ENCODE measurements at places on chromosomes 1 and 21.

- DNase-seq, result no peak
These were observed 14.3 kb downstream of the OR2B11 start for GRCh38 chr1:247443641-247444040.

GRCh38 chr1:34858901-34859445 lies 576 bp downstream of the SMIM12 start:
- no peak for DNase-seq

- peak; percentile 84 for DNase-seq
These were observed 55.2 kb downstream of the NGF start for GRCh38 chr1:115282807-115283208.

DNA sequence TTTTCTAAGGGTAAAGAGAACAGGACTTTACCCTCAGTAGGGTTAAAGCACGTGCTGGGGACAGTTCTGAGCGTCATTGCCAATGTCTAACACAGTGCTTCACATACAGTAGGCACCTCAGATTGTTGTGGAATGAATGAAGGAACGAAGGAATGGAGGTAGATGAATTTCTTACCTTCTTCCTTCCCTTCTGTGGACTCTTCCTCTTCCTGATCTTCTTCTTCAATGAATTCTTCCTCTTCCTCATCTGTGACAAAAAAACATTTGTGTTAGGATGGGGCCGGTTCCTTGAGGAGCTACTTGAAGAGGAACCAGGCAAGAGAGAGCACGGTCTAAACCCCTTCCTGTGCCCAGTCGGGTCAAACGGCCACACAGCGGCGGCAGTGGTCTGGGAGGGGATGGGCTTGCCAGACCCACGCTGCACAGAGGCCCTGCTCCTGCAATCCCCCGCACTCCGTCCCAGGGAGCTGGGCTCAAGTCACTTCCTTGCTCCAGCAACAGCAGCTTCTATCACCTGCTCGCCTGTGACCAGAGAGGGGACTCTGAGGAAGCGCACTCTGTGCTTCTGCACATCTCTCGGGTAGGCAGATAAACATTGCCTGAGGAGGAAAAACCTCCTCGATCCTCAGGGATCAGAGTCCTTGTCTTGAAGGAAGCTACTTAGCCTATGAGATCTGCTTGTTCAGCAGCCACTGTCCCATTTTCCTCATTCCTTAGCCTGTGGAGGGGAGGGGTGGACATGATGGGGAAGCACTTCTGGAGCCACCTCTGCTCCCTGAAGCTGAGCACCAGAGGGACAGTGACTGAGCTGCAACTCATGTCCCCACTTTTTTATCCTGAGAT lies 8.0 kb upstream of the SLC30A2 start:
- peak; percentile 73 for DNase-seq

- DNase-seq, result no peak
These were observed 5.7 kb upstream of the LGR6 start for GRCh38 chr1:202187697-202188407.

- DNase-seq, result no peak
These were observed 55.9 kb upstream of the ATP5PO start for GRCh38 chr21:33971492-33972013.

- DNase-seq, result no peak
These were observed 7.5 kb downstream of the FHAD1 start for GRCh38 chr1:15254559-15254958.

DNA sequence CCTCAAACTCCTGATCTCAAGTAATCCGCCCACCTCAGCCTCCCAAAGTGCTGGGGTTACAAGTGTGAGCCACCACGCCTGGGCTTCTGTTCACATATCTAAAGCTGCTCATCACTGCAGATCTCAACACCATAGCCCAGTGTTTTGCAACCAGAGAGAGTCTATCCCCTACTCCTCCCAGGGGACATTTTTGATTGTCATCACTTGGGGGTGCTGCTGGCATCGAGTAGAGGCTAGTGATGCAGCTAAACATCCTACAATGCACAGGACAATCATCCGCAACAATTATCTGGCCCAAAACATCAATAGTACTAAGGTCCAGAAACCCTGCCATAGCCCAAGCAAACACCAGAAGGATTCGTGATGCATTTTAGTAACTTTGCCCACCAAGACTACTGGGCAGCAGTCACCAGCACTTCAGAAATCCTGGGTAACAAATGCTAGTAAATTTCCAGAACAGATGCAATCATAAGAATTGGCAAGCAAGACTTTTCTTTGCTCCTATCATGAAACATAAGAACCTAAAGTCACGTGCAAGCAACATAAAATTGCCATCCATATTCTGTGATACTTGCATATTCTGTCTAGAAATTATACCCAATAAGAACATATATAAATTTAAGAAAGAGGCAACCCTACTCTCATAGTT lies 159.2 kb downstream of the APP start:
- no peak for DNase-seq

GRCh38 chr1:116558140-116558549 lies 12.7 kb downstream of the CD58 start:
- DNase-seq, result no peak

- no peak for DNase-seq
These were observed 1208.3 kb upstream of the B3GALT2 start for GRCh38 chr1:194394676-194395075.

DNA sequence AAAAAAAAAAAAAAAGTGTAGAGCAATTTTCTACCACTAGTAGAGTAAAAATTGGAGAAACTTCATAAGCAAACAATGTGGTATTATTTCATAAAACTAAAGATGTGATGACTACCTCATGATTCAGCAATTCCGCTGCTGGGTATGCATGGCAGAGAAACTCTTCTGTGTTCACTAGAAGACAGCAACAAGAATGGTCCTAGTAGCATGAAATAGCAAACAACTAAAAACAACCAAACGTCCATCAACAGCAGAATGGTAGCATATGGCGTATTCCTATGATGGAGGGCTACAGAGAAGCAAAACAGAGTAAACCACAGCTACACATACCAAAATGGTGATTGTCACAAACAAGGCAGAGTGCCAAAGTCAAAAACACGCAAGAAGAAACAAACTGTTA lies 18.9 kb downstream of the HTR1D start:
- DNase-seq, result no peak

GRCh38 chr1:23661887-23662286 lies 29.7 kb upstream of the RPL11 start:
- no peak for DNase-seq

GRCh38 chr1:31238986-31239613 lies 587 bp downstream of the NKAIN1 start:
- DNase-seq, result no peak

- DNase-seq, result no peak
These were observed 42.5 kb downstream of the PGM1 start for GRCh38 chr1:63635681-63636080.

DNA sequence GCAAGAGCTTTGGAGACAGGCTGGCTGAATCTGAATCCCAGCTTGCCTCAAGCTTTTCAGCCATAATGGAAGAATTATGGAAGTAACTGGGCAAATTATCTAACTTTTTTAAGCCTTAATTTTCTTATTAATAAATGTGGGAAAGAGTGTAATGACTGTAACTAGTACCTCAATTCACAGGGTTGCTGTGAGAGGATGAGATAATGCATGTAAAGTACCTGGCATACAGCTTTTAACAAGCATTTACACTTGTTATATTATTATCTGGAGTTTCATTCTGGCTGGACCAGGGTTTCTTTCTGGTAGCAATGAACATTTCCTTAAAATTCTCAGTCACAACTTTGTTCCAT lies 15.9 kb upstream of the TNFSF4 start:
- DNase-seq, result no peak

GRCh38 chr21:38714039-38714817 lies 91.5 kb upstream of the ETS2 start:
- DNase-seq, result no peak

- DNase-seq, result peak; percentile 79
These were observed 51.2 kb downstream of the EXO1 start for GRCh38 chr1:241899210-241899609.

GRCh38 chr21:43834146-43834905 lies 30.7 kb upstream of the AGPAT3 start:
- peak; percentile 88 for DNase-seq

DNA sequence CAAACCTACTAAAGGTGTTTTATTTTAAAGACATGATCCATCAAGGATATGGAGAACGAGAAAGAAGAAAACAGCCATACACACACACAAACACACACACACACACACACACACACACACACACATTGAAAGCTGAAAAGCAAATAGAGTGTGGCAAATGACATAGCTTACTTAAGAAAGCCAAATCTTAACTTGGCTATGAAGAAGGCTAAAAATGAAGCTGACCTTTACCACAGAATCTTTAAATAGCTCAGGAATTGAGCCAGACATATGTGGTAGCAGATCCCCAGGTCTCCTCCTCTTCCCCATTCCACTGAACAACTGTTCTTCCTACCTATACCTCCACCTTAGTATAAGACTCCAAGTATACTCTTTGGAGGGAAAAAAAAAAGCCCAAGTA lies 185.6 kb downstream of the CLEC20A start:
- DNase-seq, result no peak

DNA sequence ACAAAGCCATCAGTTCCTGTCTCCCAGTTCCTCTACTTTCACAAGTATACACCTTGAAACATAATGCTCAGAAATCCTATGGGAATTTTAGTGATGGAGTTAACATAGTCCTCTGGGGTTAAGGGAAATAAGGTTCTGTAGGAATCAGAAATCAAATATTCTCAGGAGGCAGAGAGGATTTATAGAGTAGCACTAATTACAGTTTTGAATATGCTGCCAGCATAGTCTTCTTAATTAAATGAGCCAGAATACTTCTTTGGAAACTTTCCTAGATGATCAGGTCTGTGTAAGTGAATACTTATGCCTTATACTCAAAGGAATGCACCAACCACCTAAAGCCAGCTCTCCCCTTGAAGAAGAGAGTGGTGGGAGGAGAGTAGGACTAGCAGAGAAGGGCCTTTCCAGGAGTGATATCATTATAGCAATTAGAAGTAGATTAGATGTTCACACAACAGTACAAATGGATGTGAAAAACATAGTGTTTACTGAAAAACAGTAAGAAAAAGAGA lies 31.4 kb upstream of the DIRAS3 start:
- DNase-seq, result no peak

DNA sequence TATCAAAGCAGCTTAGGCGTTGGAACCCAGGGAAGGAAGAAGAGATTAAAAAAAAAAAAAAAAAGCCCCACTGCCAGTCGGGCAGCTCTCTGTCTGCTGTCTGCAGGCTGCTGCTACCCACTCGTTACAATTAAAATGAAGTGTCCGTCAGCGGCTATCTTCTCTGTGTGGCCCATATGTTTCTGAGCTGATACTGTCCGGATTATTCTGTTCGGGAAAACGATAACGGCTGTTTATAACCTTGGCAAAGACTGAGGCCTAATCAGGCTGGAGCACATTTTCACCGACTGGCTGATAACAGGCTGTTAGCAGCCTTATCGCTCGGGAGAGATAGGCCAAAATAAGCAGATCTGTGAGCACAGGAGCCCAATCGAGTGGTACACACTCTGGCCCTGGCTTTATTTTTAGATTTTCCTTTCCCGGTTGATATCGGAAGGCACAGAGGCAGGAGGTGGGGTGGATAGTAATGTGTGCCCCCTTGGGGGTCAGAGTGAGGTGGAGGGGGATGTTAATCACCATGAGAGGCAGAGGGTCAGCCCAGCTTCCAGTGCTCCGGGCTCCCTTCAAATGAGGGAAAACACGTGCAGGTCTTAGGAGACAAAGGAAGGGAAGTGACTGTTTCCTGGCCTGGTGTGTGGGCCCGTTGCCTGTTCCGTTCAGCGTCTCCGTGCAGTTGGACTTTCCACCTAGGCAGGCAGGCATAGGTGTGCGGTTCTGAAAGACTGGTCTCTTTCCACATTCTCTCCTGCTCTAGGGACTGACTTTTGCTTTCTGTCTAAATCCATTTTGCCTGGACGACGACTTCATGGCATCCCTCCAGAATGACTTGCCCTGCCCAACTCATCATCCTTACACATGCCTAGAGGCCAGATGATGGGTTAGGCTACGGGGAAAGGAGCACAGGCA lies 153.4 kb downstream of the PBX1 start:
- DNase-seq, result no peak

DNA sequence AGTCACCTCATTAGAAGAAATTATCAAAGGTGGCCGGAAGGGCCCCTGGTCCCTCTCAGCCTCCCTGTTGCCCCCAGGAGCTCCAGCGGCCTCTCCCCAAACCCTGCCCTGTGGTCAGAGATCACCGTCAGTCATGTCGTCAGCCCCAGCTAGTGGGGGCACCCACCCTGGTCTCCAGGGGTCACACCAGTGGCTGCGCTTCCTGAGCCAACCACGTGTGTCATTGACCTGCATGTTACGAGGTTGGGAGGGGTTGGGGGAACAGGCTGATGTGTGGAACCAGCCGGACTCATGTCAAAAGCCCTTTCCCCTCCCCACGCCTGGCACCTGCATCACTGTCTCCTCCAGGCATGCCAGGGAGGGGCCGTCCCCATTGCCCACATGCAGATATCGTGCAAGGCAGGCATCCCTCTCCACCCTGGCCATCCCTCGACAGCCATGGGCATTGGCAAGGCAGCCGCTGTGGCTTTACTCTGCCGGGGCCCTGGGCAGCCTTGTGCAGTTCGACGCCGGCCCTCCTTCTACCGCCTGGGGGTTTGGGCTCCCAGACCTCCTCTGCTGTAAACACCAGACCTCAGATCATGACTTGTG lies 128.7 kb downstream of the CRYAA start:
- no peak for DNase-seq

GRCh38 chr1:206895325-206895724 lies 1.9 kb upstream of the IL24 start:
- no peak for DNase-seq

DNA sequence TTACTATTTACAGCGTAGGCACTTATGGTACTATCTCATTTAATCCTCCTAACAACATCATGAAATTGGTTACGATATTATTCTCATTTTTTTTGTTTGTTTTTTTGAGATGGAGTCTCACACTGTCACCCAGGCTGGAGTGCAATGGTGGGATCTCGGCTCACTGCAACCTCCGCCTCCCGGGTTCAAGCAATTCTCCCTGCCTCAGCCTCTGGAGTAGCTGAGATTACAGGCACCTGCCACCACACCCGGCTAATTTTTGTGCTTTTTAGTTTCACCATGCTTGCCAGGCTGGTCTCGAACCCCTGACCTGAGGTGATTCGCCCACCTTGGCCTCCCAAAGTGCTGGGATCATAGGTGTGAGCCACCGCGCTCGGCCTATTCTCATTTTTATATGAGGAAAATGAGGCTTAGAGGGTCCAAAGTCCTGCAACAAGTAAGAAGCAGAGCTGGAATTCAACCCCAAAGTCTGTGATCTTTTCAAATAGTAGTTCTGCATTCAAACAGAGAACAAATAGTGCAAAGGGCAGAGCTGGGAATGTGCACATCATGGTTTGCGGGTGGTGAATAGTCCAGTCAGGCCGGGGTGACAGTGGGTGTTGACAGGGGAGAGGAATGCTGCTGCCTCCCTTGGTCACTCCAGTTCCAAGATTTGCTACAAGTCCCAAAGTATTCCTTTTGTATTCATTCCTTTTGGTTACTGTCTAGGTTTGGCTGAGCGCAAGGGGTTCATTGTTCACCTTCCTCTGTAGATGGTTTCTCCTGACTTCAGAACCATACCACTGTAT lies 4.6 kb downstream of the PRUNE1 start:
- no peak for DNase-seq

Data from MV-4-11 (cell line).